ENCODE measurements at places on chromosomes 1 and 21. TPM values are rescaled to one million over a fixed set of nuclear protein-coding genes. Genes with fewer than 3 reads are reported as not detected.

DNA sequence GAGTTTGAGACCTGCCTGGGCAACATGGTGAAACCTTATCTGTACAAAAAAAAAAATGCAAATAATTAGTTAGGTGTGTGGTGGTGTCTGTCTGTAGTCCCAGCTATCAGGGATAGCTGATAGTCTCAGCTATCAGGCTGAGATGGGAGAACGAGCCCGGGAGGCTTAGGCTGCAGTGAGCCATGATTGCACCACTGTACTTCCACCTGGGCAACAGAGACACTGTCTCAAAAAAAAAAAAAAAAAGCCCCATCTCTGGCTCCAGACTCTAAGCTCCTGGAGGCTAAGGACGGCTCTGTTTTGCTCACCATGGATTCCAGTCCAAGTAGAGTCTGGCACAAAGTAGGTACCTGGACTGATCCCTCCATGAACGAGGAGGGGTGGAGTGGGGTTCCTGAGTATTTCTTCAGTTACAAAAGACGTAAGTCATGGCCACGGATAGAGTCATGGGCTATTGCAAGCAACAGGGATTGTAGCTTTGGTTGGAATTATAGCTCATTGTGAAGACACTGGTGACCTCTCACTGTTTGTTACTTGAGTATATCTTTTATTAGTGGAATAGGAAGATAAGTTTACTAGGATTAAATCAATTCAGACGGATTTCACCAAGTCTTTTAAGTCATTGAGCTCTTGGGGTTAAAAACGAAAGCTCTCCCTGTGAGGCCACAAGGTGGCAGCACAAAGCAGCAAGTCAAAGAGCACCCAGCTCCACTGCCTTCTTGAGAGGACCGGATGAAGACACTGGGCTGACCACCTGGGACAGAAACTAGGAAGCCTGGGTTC lies 35.6 kb upstream of the TMEM61 start:
- peak; percentile 73 for DNase-seq

- DNase-seq = no peak
These were observed 841.5 kb downstream of the KCNT2 start for GRCh38 chr1:195766709-195767108.

IL20 gene
- total RNA-seq = 0.76 TPM

- DNase-seq = no peak
These were observed 148.1 kb upstream of the CTTNBP2NL start for GRCh38 chr1:112247961-112248360.

INAVA gene
- 115 TPM for total RNA-seq

DNA sequence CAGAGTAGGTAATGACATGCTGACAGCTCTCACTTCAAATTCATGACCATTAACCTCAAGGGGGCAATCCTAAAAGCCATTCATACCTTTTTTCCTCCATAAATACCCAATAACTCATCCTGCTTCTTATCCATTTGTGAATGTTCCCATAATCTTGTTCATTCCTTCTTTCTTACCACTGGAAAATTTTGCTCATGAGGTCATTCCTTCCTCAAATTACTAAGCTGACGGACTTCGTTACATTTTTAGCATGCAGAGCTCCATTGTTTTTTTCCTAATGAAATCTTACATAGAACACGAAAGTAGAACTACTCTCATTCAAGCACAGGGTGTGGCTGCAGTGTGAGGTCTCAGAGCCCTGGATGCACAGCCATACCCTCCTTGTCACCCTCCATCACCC lies 276.5 kb upstream of the DPYD start:
- DNase-seq = no peak
